Stimulated activated effector memory CD8-positive, alpha-beta T cell treated with anti-CD3 and anti-CD28 coated beads, Interleukin-12 subunit alpha, Interleukin-12 subunit beta, amount 100 ng/mL, for 72 hours (primary cell): ENCODE measurements at places on chromosomes 3 and 15.

GRCh38 chr15:97680606-97681220 is 279.8 kb upstream of the ARRDC4 start:
- DNase-seq: no peak

GRCh38 chr15:74869726-74870407 is 3.3 kb downstream of the SCAMP2 start:
- peak; percentile 29 for DNase-seq

DNA sequence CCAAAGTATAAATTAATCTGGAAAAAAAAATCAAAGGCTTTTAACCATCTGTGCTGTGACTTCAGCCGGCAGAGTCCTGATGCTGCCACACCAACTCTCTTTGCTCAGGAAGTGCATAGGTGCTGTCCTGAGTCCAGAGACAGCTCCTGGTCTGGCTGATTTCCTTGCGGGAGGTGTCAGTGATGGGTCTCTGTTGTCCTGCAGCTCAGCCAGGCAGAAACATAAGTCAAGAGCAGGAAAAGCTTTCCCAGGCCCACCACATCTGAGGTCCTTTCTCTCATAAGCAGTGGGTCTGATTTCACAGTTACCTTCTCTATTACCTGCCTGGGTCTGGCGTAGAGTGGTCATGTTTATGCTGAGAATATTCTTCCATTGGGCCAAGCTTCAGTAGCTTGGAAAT is 19.4 kb downstream of the CHST2 start:
- DNase-seq: no peak

DNA sequence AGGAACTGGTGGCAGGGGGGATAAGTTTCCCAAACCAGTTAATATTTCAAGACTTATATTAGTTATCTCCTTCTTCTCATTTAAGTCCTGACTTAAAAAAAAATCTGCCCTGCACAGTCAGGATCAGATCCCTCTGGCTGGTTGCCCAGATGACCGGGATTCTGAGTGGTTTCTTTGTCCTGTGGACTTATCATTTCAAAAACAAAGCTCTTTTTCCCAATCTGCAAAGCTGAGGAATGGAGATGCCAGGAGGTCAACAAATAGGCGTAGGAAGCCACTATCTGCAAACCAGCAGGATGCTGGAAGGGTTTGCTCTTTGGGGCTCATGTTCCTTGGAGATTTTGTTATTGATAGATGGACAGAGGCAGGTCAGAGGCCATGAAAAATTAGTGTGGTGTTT is 5.8 kb downstream of the C3orf20 start:
- no peak for DNase-seq
